ENCODE measurements at places on chromosomes 13 and 19.

DNA sequence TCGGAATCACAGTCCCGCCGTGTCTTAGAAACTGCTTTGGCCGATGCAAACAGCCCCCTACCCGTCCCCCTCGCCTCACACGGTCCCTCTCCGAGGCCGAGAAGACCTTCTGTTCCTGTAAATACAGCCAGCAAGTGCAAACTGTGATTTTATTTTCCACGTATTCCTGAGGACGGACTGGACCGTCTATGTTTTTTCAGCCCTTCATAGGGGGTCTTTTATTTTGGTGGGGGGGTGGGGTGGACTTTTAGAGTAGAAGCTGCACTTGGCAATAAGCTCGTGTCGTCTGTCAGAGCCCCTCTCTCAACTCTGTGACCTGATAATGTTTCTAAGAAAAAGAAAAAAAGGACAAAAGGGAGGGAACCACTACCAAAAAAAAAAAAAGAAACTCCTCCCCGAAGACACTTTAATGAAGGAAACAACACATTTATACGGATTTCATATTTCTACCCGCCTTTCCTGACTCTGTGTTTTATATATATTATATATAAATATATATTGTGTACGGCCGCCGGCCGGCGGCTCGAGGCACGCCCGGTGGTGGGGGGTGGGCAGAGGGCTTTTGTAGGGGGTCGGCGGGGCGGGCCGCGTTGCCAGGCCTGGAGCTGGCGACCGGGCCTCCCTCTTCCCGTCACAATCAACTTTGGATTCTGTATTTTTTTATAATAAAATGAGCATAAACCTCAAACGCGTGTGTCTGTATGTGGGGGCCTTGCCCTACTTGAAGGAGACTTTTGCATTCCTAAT, 15.2 kb downstream of the EFNA2 start:
- no peak for DNase-seq

GRCh38 chr19:7497292-7497691, 8.5 kb upstream of the PEX11G start:
- no peak for DNase-seq

DNA sequence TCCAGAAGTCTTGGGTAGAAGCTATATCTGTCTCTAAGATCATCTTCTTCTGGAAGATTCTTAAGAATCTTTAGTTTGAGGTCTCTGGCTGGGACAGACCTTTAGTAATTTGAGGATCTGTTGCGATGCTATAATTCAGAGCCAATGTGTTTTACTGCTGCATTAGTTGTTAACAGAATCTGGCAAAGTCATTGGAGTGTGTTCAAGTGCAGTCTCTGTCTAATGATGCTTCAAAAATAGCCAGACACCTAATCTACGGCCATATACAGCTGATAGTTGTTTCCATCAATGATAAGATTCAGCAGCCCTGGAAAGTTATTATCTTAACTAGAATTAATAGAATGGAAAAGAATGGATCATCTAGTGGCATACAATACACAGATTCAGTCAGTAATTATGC, 72.6 kb downstream of the CDK8 start:
- DNase-seq, result no peak

DNA sequence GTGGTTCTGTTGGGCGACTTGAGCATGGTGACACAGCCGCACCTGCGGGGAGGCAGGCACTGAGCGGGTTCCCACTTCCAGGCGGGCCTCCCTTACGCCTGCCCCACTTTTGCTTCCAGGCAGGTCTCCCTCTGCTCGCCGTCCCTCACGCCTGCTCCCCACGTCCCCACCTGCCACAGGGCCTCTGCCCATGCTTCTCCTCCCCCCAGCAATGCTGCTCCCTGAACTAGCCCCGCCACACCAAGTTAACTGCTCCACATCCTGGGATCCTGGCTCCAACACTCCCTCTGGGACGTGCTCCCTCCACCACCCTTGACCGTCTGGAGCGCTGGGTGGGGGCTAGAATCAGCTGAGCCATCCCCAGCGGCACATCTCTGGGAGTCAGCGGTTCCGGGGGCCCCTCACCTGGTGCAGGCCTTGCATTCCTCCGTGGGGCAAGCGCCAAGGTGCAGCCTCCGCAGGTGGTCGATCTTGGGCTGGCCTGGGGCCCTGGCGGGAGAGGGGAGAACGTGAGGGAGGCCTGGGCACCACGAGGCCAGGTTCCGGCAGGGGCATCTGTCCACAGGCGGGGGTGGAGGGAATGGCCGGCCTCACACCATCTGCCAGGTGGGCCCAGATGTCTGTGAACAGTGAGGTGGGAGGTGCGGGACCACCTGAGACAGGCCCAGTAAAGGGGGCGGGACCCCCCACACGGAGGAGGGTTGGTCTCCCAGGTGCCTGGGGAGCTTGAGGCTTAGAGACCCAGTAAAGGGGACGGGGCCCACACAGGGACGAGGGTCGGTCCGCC, 9.2 kb downstream of the CFD start:
- no peak for DNase-seq

DNA sequence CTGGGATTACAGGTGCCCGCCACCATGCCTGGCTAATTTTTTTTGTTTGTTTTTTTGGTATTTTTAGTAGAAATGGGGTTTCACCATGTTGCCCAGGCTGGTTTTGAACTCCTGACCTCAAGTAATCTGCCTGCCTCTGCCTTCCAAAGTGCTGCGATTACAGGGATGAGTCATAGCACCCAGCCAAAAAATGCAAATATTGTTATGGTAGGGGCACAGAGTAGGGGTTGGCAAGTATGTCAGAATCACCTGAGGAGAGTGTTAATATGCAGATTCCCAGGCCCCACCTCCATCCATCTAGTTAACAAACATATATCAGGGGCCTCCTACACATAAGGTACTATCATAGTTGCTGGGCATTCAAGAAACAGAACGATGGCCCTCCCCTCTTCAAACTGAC, 44.7 kb downstream of the VAV1 start:
- no peak for DNase-seq

GRCh38 chr13:76884186-76884906, 1.9 kb downstream of the KCTD12 start:
- no peak for DNase-seq

Measured in hematopoietic multipotent progenitor cell treated with erythropoietin and hydrocortisone succinate and interleukin-3 and kit ligand, for 15 days (in vitro differentiated cells).